ENCODE measurements at places on chromosomes 4 and X.

DNA sequence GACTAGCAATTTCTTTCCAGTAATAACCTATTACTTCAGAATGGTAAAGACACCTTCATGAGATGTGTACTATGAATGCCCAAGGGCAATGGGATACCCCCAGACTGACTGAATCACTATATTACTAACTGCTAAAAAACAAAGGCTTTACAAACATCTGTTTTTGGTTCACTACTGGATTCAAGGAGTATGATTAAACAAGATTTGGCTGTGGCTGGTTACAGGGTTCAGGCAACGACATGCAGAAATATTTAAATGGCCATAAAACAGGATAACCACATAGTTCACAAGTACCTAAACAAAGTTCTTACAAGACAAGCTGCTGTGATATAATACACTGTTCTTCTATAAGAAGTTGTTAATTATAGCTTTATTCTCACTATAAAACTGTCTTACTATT is 128.2 kb downstream of the FRYL start:
- no peak for DNase-seq

GRCh38 chrX:132292793-132293192 is 73.5 kb upstream of the RAP2C start:
- DNase-seq, result peak; percentile 73

- no peak for DNase-seq
Observed at GRCh38 chrX:126847143-126847542, 27.6 kb downstream of the PRR32 start.

DNA sequence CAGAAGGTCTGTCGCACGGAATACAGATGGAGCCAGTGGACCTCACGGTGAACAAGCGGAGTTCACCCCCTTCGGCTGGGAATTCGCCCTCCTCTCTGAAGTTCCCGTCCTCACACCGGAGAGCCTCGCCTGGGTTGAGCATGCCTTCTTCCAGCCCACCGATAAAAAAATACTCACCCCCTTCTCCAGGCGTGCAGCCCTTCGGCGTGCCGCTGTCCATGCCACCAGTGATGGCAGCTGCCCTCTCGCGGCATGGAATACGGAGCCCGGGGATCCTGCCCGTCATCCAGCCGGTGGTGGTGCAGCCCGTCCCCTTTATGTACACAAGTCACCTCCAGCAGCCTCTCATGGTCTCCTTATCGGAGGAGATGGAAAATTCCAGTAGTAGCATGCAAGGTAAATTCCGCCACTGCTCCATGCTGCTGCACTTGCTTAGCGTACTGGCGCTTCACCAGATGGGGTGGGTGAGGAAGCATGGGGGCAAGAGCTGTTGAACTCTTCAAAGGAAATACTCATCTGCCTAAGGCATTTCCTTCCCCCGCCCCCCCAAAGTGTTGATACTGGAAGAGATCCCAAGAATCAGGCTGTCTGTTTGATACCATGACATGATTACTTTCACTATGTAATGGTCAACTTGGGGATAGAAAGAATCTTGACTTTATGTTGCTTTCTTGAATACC is 24.8 kb downstream of the KLF3 start:
- DNase-seq, result no peak

GRCh38 chr4:153426207-153426885 is 39.8 kb upstream of the TMEM131L start:
- no peak for DNase-seq

GRCh38 chr4:128303986-128304385 is 16.4 kb upstream of the PGRMC2 start:
- no peak for DNase-seq

- no peak for DNase-seq
Observed at GRCh38 chrX:43657671-43658070, 1.6 kb downstream of the MAOA start.

- no peak for DNase-seq
Observed at GRCh38 chrX:72121383-72121782, 10.3 kb downstream of the RTL5 start.

GRCh38 chr4:3217771-3218170 is 31.2 kb upstream of the MSANTD1 start:
- DNase-seq, result no peak

- no peak for DNase-seq
Observed at GRCh38 chr4:26786916-26787315, 73.7 kb upstream of the STIM2 start.

- no peak for DNase-seq
Observed at GRCh38 chr4:176746846-176747245, 45.9 kb downstream of the VEGFC start.

DNA sequence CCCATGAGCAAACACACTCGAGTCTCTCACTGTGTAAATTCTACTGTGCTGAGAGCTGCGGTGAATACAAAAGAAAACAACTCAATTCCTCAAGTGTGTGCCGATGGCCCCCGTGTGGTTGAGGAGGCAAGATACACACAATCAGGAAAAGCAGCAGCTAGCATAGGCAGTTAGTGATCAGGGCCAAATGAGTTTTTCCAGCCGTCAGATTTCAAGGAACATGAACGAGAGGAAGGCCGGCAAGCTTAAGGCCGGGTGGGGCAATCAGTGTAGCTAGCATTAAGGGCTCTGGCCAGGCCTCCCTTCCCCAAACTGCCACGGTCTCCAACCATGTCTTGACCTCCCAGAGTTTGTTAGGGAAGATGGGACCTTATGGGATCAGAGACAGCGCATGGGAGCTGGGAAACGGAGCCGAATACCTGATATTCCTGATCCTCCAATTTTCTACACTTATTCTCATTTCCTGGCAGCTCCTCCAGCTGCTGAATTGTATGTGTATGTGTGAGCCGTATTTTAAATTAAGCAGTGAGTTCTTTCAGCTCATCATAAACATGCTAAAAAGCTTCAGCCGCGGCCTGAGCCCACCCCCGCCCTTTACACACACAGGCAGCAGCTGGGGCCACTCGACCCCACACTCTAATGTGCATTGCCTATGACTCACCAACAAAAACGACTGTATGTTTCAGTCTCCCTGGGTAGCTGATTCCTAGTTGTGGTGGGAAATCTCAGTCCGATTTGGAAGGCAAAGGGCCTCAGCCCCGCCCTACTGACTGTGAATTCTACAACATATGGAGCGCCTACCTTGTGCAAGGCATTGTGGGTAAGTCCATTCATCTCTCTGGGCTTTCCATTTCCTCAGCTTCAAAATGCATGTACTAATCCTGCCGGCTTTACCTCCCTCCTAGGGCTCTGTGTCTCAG is 59.9 kb downstream of the RTL9 start:
- peak; percentile 72 for DNase-seq

DNA sequence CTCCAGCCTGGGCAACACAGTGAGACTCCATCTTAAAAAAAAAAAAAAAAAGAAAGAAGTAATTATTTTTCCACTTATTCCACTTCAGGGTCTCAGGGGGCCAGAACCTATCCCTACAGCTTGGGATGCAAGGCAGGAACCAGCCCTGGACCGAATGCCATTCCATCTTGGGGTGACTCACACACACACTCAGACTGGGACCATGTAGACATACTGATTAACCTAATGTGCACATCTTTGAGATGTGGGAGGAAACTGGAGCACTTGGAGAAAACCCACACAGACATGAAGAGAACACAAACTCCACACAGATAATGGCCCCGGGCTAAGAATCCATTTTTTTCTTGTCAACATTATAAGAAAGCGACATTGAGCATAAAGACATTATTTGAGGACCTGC is 132.5 kb downstream of the PTTG2 start:
- DNase-seq, result no peak

DNA sequence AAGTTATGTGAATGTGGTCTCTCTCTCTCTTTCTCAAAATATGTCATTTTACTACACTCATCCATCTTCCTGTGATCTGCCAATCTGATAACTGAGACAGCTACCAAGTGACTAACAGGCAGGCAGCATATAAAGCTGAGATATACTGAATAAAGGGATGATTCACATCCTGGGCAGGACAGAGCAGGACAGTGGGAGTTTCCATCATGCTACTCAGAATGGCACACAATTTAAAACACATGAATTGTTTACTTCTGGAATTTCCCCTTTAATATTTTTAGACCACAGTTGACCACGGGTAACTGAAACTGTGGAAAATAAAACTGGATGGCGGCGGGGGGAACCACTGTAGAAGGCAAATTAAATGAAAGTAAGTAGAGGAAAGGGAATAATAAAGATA is 58.6 kb upstream of the DCTD start:
- no peak for DNase-seq

DNA sequence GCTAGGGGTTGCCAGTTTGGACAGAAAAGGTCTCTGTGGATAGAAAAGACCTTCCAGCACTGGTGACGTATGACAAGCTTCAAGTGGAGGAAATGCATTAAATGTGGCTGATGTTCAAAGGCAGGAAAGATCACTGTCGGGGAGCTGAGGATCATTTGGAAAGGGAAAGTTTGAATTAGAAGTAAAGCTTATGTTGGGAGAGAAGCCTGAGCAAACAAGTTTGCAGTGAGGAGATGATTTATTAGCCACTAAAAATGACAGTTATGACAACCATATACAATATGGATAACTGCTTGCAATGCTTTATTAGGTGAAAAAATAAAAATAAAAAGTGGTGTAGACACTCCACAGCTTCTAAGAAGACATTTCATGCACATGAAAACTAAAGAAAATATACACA is 135.3 kb upstream of the HS3ST1 start:
- no peak for DNase-seq

- no peak for DNase-seq
Observed at GRCh38 chr4:53914313-53915016, 149.9 kb downstream of the CHIC2 start.

GRCh38 chr4:44535981-44536380 is 87.4 kb upstream of the KCTD8 start:
- no peak for DNase-seq

DNA sequence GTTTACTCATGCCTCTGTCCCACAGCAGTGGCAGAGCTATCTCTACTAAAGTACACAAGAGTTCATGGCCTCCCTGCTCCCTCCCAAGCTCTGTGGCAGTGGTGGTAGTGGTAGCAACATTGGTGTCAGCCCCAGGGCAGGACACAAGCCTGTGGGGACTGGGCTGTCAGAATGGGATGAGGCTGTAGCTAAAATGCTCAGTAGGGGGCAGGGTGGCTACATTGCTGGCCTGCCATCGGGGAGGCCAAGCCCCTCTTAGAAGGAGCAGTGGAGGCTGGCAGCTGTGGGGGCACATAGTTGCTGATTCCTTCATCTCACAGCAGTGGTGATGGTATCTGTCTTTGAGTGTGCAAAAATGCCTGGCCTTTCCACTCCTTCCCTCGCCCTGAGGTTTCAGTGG is 461.7 kb downstream of the PCDH18 start:
- peak; percentile 6 for DNase-seq

- no peak for DNase-seq
Observed at GRCh38 chrX:134849390-134849789, 141.4 kb upstream of the SMIM10 start.

DNA sequence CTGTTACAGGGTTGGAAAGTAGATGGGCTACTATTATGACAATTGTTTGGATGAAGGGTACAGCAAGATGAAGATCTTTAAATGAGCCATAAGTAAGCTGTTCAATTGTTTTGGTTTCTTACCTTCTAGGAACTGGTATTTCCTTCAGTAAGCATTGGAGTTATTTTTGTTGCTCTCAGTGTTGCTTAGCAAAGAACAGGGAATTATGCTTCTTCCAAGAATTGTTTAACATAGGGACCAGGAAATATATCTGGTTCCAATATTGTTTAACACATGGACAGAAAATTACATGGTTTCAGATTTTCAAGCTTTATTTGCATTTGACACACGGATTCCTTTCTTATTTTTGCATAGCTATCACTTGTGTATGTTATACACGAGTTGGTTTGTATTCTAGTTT is 1999.0 kb downstream of the ARAP2 start:
- no peak for DNase-seq

- DNase-seq, result no peak
Observed at GRCh38 chrX:133610056-133610455, 194.8 kb upstream of the GPC4 start.

DNA sequence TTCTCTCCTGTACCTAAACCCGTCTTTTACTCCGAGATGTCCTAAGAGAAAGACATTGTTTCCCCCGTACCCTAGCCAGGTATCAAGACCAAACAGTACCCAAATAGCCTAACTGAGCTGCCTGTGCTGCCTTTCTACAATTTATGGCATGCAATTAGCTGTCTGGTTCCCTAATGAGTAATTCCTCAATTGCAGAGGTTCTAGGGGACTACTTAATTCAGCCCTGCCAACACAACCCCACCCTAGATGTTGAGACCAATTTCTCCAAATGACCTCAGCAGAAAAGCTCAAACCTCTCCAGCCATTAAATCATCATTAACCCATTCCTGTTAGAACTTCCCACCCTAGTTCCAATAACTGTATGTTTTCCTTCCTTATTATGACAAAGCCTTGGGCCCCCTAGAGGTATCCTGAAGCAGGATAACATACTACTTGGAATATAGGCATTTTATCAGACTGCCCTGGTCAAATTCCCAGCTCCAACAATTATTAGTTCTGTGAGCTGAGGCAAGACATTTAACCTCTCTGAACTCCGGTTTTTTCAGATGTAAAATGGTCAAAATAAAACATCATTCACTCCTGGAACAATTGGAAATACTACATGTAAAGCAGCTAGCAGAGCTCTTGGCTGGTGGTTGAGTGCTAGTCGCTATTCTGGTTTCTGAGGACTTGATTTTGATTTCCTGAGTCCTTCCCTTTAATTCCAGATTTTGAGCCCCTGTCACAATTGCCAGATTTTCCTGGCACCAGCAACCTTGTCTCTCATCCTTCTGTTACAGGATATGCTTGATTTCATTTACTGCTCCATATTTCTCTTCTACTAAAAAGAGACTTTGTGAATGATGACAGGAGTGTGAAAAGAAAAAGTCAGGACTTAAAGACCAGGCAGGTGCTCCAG is 244.6 kb upstream of the TENM3 start:
- DNase-seq, result no peak

DNA sequence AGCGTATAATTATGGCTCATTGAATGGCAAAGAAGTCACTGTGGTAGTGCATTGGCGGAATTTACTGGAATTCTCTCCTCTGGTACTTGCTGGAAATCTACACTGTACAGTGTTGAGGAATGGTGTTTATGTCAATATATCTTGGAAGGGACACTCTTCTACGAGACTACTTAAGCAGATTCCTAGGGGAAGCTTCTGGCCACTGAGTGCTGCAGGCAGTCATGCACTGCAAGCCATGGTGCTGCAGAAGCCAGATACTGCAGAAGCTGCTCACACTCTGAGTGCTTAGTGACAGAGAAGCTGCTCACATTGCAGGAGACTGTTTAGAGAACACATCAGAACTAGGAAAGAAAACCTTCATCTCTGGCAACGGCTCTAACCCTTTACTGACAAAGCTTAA is 725.0 kb downstream of the CCSER1 start:
- DNase-seq, result no peak

Measured in H7 (cell line).